ENCODE measurements at places on chromosomes 16 and 17.

- no peak for DNase-seq
Observed at GRCh38 chr16:14566599-14566998, 63.5 kb downstream of the PARN start.

DNA sequence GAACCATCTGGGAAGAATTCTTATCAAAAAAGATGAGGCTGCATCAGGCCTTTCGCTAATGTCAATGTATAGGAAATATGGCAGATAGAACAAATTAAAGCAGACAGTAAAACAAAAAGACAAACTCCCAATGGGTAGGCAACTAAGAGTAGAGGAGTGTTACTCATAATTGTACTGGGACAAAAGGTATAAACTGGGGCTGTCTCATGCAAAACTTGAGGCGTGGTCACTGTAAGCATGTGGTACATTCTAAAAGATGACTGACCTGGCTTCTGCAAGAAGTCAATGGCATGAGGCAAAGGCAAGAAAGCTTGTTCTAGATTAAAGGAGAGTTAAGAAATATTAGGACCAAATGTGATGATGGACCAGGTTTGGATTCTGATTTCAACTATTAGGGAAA, 26.7 kb downstream of the SMIM36 start:
- DNase-seq, result no peak

DNA sequence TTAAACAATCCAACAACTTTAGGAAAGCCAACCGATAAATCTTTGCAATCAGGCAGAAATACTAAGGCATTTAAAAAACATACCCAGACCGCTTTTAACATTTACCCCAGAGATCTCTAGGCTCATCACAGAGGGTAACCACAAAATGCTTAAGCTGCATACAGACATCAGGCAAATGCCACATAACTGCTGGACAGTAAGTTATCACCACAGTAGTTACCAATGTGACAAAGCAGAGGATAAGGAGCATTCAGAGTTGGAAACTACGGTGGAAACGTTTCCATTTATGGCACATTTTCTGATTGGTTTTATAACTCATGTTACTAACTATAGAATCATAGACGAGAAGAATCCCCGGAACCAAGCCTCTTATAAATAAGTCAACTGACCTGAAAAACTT, 77.5 kb downstream of the KANSL1 start:
- no peak for DNase-seq

DNA sequence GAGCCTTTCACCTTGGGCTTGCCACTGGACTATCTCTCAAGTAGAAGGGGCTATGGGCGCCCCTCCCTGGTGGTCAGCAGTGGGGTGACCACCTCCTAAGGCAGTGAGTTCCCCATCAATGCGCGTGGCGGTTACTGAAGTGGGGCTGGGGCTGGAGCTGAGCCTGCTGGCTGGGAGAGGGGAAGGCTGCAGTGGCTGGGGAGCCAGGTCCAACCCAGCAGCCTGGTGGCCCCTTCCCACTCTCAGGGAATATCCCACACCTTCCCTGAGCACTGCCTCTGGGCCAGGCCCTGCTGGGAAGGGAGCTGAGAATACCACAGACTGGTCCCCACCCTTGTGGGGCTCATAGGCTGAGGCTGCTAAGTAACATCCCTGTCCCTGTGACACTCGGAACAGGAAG, 19.8 kb upstream of the MPRIP start:
- no peak for DNase-seq

DNA sequence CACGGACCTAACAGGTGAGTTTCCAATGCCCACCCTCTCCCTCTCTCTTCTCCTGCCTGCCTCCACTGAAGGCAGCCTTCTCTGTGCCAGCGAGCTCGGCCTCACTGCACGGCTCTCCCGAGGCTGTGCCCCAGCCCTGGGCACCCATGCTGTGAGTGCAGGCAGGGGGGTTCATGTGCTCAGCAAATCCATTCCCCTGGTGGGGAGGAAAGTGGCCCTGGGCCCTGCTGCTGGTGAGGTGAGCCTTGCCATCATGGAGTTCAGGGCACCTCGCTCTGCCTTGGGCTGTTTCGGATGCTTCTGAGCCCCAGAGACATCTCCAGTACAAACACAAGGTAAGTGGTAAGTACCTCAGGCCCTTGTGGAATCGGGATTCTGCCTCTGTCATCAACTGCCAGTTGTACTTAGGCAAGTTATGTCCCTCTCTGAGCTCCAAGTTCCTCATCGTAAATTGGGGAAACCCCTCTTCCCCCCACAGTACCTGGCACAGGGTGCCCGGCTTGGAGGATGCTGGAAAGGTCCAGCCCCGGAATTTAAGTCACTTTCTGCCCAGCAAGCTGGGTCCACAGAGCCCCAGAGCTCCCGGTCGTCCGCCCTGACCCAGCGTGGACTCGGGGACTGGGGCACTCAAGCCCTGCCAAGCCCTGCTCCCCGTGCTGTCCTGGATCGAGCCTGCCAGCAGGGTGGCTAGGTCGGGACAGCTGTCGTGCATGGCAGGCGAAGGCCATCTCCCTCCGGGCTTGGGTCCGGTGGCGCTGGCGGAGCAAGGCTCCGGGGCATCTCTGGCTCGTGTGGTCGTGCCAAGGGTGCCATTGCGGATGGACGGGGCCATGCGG, 684 bp upstream of the NUDT16L1 start:
- DNase-seq, result peak; percentile 5

- DNase-seq, result peak; percentile 9
Observed at GRCh38 chr17:66123163-66123562, 68.8 kb downstream of the CEP112 start.

DNA sequence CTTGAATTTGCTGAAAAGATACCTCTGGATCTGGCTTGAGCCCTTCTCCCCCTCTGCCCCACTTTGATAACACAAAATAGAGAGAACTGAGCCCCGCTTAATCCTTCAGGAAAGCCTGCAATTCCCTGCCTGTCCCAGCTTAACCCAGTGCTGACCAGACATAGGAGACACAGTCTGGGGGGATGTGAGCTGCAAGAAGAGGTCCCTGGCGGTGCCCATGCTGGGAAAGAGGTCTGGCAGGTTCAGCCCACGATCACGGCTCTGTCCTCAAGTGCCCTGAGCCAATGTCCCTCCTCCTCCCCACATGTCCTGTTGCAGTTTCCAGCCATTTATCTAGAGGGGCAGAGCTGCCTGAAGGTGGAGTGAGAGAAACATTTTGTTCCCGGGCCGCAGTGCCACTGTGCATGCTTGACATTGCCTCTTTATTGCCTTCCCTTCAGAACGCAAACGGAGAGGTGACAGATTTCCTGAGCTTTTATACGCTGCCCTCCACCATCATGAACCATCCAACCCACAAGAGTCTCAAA, 29.0 kb downstream of the PLCD3 start:
- no peak for DNase-seq

- DNase-seq, result no peak
Observed at GRCh38 chr17:39306509-39307212, 80.9 kb upstream of the STAC2 start.

GRCh38 chr16:54446639-54447038, 160.1 kb upstream of the IRX3 start:
- DNase-seq, result peak; percentile 4

GRCh38 chr17:13316657-13317056, 285.1 kb downstream of the HS3ST3A1 start:
- no peak for DNase-seq

DNA sequence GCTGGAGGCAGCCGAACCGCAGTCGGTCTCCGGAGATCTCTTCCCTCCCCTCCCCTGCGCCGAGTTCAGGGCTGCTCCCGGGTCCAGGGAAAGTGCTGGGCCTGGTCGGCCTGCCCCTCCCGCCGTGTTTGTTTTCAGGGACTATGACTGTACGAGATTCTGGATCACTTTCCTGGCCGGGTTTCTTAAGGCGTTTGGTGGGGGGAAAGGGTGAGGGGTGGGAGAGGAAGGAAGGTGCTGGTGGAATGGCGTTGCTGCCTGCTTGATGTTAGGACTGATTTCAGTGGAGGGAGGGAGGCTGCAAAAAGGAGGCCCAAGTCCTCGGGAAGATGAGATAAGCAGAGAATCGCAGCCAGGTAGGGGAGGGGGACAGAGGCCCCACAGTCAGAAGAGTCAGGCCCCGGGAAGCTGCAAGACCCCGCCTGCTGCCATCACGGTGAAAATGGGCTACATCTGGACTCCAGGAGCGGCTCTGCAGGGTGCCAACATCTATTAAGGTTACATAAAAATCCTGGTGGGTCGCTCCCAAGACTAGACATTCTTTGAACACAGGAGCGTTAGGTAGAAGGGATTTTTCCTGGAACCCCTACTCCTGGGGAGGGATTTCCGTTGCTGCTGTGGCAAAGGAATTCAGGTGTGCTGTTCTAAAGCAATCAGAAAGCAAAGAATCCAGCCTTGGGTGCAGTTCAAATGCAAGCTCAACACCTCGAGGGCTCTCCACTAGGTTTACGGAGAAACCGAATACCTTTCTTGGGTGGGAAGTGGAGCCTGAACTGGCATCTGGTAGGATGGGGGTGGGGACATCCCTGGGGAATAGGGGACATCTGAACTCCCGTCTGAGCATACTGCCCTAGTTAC, 1.2 kb downstream of the ARHGAP44 start:
- DNase-seq, result no peak

GRCh38 chr17:41082626-41083025, 1.3 kb upstream of the KRTAP4-7 start:
- peak; percentile 24 for DNase-seq

DNA sequence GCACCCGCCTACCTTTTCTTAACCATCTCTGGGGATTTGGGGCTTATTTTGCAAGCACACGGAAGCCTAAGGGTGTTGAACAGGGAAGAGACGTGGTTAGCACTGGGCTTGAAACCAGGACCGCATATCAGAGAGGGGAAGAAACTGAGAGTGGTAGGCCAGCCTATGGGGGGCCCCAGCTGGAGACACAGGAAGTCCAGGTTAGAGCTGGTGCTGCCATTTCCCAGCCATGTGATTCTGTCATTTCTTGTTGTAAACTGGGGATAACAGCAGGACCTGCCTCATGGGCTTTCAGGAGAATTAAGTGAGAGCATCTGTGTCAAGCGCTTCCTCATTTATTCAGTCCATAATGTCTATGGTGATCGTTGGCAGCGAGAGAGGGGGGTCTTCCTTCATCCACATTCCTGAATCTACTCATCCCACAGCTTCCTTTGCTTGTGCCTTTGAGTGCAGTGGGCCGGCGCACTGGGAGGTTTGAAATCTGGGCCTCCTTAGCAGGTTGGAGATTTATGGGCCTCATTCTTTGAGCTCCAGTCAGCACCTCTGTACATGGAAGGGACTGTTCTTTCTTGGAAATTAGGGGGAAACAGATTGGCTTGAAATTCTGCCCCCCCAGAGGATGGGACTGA, 20.1 kb downstream of the NKD1 start:
- DNase-seq, result no peak

DNA sequence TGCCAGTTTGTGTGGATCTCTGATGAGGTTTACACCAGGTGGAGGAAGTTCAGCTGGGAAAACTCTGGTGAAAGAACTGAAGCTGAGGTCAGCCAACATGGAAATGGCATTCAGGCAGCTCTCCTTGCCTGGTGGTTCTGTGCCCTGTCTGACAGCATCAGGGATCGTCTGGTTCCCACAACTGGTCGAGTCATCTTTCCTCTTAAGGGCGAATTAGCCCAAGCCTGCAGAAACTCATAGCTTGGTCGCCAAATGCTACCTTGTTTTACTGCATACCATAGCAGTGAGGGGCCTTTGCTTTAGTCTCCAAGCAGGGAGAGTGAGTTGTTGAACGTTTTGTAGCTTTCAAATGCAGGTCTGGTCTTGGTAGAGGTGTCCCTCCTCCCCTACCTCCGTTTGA, 7.2 kb downstream of the PLCG2 start:
- DNase-seq, result peak; percentile 2

- peak; percentile 22 for DNase-seq
Observed at GRCh38 chr17:35795007-35795870, at the start of gene MMP28. Gene MMP28 (minus strand): TSS chr17:35795641. CDS start chr17:35795377, 264 bp downstream.

DNA sequence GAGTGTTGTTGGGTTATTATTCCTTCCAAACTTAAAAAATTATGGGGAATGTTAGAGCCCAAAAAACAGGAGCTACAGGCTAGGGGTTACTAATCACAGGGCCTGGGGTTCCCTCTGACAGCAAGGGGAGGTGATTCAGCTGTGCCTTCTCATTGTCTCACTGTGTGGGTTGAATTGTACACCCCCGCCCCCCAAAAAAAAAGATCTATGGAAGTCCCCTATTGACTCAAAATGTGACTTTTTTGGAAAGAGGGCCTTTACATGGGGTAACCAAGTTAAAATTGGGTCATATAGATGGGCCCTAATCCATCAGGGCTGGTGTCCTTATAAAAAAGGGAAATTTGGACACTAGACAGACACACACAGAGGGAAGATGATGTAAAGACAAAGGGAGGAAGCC, 190.2 kb downstream of the SOX9 start:
- no peak for DNase-seq

DNA sequence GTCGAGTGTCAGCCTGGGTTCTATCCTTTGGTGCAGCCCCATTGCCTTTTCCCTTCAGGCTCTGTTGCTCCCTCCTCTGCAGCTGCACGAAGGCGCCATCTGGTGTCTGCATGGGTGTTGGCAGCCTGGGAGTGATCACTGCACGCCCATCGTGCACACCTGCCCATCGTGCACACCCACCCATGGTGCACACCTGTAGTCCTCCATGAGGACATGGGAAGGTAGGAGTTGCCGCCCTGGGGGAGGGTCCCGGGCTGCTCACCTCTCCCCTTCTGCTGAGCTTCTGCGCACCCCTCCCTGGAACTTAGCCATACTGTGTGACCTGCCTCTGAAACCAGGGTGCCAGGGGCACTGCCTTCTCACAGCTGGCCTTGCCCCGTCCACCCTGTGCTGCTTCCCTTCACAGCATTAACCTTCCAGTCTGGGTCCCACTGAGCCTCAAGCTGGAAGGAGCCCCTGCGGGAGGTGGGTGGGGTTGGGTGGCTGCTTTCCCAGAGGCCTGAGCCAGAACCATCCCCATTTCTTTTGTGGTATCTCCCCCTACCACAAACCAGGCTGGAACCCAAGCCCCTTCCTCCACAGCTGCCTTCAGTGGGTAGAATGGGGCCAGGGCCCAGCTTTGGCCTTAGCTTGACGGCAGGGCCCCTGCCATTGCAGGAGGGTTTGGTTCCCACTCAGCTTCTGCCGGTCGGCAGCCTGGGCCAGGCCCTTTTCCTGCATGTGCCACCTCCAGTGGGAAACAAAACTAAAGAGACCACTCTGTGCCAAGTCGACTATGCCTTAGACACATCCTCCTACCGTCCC, 2.9 kb downstream of the CTRL start:
- DNase-seq, result peak; percentile 50

GRCh38 chr16:11726008-11726407, 16.6 kb downstream of the TXNDC11 start:
- no peak for DNase-seq

DNA sequence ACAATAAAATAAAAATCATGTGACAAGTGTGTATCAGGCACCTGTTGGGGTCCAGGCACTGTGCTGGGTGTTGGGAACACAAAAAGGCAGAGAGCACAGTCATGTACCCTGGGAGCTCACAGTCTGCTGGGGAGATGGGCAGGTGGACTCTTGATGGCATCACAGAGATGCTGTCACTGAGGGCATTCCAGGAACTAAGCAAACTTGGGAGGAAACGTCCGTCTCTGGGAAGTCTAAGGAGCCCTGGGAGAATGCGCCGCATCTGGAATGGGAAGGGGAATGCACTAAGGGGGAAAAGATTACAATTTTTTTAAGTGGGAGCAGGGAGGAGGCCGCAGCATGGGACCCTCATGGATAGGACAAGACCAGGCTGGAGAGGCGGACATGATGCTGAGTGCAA, 80.9 kb upstream of the ZNF423 start:
- DNase-seq, result no peak

Data from HCEC 1CT (cell line).